Activated naive CD8-positive, alpha-beta T cell treated with anti-CD3 and anti-CD28 coated beads, Interleukin-2, amount 50 U/mL, for 24 hours (primary cell): ENCODE measurements at places on chromosomes 13 and 19.

GRCh38 chr13:28485551-28485950 is 9.4 kb downstream of the FLT1 start:
- no peak for DNase-seq

DNA sequence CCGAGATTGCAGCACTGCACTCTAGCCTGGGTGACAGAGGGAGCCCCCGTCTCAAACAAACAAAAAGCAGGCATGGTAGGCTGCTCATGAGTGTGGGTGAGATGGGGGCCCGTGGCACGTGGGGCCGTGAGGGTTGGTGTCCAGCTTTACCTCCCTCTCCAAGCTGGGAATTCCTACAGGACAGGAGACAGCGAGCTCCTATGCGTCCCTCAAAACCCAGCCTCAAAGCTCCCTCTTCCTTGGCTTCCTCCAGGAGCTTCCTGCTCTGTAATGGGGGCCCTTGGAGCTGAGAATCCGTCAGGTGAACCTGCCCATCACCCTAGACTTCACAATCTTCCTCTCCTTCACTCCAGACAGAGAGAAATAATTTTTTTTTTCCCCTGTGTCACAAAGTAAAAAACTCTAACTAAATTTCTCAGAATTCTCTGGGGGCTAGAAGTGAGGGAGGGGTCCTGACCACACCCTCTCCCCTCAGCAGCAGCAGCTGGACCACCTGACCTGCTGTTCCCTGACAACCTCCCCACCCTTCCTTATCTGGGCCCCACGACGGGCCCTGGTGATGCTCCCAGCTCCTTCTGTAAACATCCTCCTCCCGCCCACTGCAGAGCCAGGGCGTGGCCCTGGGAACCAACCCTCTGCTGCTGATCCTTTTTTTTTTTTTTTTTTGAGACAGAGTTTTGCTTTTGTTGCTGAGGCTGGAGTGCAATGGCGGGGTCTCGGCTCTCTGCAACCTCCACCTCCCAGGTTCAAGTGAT is 22.1 kb upstream of the WDR18 start:
- DNase-seq, result no peak

DNA sequence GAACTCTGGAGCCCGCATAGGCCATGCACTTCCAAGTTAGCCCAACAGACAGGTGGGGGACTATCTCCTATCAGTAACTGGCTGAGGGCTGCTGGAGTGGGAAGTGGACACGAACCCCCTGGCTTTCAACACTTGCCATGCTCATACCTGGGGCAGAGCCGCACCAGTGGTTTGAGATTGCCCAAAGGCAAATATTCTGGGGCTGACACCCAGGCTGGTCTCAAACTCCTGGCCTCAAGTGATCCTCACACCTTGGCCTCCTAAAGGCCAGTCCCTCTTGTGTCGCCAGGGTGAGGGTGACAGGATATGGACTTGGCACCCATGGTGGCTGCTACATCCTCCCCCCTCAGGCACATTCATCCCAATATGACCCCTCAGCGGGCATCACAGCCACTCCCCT is 13.1 kb downstream of the NFKBID start:
- DNase-seq, result no peak

DNA sequence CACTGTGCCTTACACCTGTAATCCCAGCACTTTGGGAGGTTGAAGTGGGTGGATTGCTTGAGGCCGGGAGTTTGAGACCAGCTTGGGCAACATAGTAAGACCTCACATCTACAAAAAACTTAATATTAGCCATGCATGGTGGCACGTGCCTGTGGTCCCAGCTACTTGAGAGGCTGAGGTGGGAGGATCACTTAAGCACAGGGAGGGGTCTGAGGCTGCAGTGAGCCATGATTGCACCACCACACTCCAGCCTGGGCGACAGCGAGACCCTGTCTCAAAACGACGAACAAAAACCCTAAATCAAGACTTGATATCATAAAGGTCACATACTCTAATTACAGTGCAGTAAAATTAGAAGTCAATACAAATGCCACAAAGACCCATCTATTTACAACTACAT is 17.4 kb downstream of the SLC7A9 start:
- DNase-seq, result no peak

- no peak for DNase-seq
These were observed 313.3 kb downstream of the DCLK1 start for GRCh38 chr13:35817642-35818607.

- DNase-seq, result no peak
These were observed 81.7 kb downstream of the RAP2A start for GRCh38 chr13:97515643-97516042.

GRCh38 chr13:27020415-27020814 is 151.2 kb downstream of the USP12 start:
- DNase-seq, result no peak

- DNase-seq, result peak; percentile 5
These were observed 451.7 kb downstream of the EFNB2 start for GRCh38 chr13:106083620-106084350.

DNA sequence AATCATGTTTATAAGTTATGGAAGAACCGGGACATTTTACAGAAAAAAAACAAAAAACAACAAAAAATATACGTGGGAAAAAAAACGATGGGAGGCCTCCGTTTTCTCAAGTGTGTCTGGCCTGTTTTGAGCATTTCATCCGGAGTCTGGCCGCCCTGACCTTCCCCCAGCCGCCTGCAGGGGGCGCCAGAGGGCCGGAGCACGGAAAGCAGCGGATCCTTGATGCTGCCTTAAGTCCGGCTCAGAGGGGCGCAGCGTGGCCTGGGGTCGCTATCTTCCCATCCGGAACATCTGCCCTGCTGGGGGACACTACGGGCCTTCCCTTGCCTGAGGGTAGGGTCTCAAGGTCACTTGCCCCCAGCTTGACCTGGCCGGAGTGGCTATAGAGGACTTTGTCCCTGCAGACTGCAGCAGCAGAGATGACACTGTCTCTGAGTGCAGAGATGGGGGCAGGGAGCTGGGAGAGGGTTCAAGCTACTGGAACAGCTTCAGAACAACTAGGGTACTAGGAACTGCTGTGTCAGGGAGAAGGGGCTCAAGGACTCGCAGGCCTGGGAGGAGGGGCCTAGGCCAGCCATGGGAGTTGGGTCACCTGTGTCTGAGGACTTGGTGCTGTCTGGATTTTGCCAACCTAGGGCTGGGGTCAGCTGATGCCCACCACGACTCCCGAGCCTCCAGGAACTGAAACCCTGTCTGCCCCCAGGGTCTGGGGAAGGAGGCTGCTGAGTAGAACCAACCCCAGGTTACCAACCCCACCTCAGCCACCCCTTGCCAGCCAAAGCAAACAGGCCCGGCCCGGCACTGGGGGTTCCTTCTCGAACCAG is 1.8 kb upstream of the APOE start:
- peak; percentile 83 for DNase-seq

- peak; percentile 76 for DNase-seq
These were observed 44.4 kb upstream of the C1QTNF9 start for GRCh38 chr13:24264976-24265375.

- no peak for DNase-seq
These were observed 722.0 kb downstream of the DIAPH3 start for GRCh38 chr13:59441596-59442280.

- DNase-seq, result no peak
These were observed 69.7 kb downstream of the RASA3 start for GRCh38 chr13:114062754-114063153.

GRCh38 chr13:112867301-112867711 is 101.7 kb upstream of the MCF2L start:
- no peak for DNase-seq

DNA sequence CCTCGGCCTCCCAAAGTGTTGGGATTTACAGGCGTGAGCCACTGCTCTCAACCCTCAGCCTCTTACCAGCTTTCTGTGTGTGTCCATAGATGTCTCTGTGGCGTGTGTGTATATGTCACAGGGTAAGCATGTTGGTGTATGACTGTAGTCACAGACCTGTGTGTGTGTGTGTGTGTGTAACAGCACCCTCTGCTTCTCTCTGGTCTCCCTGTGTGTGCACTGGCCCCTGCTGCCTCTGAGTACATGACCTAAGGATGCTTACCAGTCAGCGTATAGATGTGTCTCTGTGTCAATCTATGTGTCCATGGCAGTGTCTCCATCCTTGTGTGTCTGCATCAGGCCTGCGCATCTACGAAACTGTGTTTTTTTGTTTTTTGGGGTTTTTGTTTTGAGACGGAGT is 5.6 kb downstream of the AXL start:
- no peak for DNase-seq

- DNase-seq, result no peak
These were observed 10.1 kb downstream of the NFILZ start for GRCh38 chr19:8640402-8641004.

DNA sequence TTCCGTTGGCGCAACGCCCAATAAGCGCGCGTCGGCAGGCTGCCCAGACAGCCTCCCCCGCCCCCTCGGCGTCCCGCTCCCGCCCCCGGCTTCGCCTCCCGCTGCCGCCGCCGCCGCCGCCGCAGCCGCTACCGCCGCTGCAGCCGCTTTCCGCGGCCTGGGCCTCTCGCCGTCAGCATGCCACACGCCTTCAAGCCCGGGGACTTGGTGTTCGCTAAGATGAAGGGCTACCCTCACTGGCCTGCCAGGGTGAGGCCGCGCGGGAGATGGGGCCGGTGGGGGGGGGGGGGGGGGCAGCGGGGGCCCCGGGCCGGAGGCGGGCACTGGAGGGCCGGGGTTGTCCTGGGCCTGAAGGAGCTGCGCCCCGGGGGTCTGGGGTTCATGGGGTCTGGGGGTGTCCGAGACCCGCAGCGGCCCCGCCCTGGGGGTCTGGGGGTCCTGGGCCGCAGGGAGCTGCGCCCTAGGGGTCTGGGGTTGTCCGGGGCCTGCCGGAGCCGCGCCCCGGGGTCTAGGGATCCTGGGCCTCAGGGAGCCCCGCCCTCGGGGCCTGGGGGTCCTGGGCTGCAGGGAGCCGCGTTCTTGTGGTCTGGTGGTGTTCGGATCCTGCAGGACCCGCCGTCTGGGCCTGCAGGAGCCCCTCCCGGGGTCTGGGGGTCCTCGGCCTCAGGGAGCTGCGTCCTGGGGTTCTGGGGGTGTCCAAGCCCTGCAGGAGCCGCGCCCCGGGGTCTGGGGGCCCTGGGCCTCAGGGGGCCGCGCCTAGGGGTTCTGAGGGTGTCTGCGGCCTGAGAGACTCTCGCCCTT is at the start of gene HDGFL2:
Gene HDGFL2 (plus strand): TSS at position 124 of the 801 bp plus-strand sequence. CDS start 54 bp downstream, at position 178.
- DNase-seq, result no peak

DNA sequence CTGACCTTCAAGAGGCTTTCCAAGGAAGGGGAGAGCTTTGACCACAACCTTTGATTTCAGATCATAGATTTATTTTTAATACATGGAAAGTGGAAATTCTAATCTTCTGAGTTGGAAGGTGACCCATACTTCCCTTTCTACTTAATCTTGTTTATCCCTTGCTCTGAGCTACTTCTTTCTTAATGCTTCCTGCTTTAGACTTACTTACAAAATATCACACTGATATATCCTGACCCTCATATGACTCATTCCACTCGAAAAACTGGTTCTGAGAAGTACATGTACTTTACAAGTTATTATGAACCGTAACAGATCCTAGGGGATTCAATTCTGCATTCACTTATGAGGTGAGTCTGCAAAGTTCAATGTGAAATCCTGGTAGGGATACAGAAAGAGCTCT is 76.2 kb upstream of the IRS2 start:
- DNase-seq, result no peak

- DNase-seq, result no peak
These were observed 36.4 kb downstream of the CRYL1 start for GRCh38 chr13:20489185-20489820.

- no peak for DNase-seq
These were observed 202.2 kb upstream of the STARD13 start for GRCh38 chr13:33487575-33488243.

DNA sequence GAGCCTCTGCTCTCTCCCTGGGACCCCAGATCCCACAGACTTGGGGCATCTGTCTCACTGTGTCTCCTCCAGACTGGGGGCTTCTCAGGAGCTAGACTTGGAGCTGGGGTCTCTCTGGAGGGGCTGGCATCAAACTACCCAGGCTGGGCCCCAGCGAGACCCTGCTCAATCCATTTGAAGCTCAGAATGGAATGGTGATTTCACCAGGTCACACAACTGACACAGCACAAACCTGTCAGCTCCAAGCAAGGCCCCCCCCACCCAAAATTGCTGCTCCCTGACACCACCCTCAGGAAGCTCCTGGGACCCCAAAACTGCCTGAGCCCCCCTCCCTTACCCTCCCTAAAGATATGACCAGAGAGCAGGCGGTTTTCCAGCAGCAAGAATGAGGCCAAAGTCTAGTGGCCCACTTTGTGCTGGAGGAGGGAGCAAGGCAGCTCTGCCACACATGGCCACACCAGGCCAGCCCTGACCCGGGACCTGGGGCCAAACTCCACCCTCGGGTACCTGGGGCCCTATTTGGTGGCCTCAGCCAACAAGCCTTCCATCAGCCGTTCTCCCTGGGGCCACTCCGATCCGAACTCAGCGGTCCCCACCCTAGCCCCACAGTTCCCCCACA is 2.4 kb downstream of the NR2F6 start:
- DNase-seq, result no peak

- no peak for DNase-seq
These were observed 2.1 kb upstream of the BSG start for GRCh38 chr19:570251-570686.

GRCh38 chr13:76884186-76884906 is 1.9 kb downstream of the KCTD12 start:
- no peak for DNase-seq

GRCh38 chr13:27367570-27367969 is 56.8 kb upstream of the GTF3A start:
- no peak for DNase-seq

- DNase-seq, result no peak
These were observed at the start of gene LGALS4 for GRCh38 chr19:38812841-38813320. TSS of gene LGALS4 (minus strand) at chr19:38812945. CDS start at chr19:38812886, 59 bp downstream.

DNA sequence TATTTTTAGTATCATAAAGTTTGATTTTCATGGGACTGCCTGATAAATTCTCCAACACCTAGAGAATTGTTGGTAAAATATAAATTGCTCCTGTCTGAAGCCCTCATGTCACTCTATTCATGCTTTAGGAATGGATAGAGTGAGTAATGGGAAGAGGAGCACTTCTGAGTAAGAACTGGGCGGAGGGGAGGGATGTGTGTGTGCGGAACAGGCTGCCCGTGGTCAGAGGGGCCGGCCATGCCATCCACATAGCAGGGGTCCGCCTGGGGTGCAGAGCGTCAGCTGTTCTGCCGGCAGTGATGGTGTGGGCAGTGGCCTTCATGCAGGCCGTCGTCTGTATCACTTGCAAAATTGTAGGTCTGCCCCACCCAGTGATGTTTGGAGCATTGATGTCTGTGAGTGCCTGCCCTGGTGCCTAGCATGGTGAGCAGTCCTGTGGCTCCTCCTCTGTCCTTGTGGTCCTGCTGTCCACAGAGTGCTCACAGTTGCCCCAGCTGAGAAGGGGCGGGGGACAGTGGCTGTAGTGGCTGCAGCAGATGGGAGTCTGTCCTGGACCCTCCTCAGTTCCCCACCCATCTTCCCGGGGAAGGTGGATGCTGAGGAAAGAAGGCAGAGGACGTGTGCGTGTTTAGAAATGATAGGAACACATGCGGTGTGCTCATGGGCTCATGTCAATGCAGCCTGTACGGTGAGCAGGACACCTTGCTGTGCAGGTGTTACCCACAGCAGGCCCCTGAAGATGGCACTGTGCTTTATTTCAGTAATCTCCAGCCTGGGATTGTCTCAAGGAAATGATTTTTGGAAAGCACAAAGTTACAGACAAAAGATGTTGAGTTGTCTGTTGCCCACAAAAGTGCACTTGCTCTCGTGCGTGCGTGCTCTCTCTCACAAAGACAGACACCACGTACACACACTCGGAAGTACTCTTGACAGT is 49.4 kb upstream of the TEX29 start:
- no peak for DNase-seq
